Effector CD4-positive, alpha-beta T cell (primary cell): ENCODE measurements at places on chromosomes 7 and 10.

GRCh38 chr10:78950656-78951587 is 117.8 kb upstream of the ZMIZ1 start:
- no peak for DNase-seq

DNA sequence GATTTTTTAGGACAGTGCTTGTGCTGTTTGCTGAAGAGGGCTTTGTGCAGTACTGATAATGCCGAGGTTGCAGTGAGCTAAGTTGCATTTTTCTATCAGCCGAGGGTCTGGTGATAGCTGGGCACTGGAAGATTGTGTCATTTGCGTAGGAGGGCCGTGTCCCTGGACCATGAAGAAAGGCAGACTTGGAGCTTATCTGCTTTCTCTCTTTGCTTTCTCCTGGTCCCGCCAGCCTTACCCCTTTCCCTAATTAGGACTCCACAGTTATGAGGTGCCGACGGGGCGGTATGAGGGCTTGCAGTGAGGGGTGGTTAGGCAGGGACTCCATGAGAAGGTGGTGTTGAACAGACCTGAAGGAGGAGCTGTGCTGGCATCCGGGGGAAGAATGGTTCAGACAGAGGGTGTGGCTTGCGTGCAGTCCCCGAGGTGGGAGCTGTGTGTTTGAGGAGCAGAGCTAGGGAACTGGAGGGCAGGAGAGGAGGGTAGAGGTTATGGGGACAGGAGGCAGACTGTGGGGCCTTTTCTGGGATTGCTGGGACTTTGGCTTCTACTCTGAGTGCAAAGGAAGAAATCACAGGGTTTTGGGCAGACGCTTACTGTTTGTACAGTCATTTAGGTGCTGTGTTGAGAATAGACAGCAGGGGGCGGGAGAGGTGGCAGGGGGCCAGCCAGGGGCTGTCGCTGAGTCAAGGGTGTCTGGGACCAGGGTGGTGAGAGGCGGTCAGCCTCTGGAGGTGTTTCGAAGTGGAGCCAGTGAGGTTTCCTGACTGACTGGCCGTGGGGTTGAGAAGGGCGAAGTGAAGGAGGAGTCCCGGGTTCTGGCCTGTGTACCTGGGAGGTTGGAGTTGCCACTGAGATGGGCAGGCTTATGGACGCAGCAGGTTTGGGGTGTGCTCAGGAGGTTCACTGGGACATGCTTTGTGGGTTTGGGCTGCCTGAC is 43.4 kb downstream of the PRF1 start:
- DNase-seq = peak; percentile 56

- DNase-seq = no peak
These were observed 38.0 kb downstream of the USP6NL start for GRCh38 chr10:11573497-11573896.

- no peak for DNase-seq
These were observed 316.6 kb downstream of the SNX13 start for GRCh38 chr7:17623546-17624185.

GRCh38 chr10:93755443-93756116 is 2.2 kb upstream of the LGI1 start:
- DNase-seq = no peak

DNA sequence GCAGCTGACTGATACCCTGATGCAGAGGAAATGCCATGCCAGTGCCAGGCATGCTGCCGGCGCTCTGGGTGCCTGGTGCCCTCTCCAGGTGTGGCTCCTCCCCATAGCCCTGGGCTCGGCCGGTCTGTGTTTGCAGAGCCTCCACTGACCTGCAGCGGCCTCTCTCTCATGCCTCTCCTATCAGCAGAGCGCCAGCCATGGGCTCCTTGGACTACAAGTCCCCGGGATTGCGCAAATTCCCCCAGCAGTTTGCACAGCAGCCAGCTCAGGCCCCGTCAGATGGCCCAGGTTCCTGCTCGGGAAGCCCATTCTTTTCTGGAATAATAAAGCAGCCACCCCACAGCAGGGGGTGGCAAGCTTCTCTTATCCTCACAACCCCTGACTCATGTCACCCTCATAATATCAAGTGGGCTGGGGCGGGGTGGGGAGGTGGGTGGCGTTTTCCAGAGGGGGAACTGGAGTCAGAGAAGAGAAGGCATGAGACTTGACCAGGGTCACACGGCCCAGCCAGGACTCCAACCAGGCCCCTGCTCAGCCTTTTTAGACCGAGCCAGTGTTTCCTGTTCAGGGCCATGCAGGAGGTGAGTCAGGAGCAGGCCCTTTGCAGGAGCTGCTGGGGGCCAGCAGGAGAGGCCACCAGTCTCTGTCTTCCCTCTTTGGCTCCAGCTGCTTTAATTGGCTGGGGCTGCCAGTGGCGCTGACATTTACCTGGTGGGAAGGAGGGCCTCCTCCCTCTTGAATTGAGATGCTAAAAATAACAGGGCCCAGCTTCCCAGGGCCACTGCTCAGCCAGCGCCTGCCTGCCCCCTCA is 58.6 kb downstream of the ZMIZ1 start:
- no peak for DNase-seq

GRCh38 chr10:60028081-60028480 is 121.7 kb upstream of the CCDC6 start:
- no peak for DNase-seq

GRCh38 chr7:35259523-35259908 is 5.6 kb upstream of the TBX20 start:
- no peak for DNase-seq

GRCh38 chr7:81769891-81770727 is at the start of gene HGF:
HGF (minus strand) TSS chr7:81770047; CDS start chr7:81769971, 76 bp downstream.
- no peak for DNase-seq

- DNase-seq = no peak
These were observed 537.4 kb upstream of the PHF14 start for GRCh38 chr7:10436302-10436701.

DNA sequence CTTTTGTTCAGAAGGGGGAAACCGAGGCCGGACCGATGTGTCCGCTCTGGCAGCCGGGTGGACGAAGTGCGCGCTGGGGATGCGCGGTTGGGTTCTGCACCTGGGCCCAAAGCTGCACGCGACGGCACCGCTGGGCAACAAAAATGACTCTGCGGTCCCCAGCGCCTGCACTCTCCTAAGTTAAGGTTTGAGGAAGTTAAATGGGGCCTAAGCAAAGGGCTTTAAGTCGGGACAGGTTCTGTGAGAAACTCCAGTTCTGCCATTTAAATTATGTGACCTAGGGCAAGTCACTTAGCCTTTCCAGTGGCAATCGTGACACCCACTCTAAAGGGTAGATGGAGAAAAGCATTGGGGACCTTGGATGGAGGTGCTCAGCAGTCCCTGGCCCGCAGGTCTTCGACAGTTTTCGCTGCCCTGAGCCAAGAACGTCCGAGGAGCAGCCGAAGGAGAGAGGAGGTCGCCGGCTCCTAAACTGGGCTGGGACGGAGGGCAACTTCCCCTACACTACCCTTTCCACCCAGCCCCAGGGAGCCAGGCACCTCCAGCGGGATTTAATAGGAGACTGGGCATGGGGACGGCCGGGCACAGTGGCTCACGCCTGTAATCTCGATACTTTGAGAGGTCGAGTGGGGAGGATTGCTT is 534 bp upstream of the ACBD5 start:
- DNase-seq = peak; percentile 36

GRCh38 chr7:17434841-17435692 is 136.6 kb downstream of the AHR start:
- no peak for DNase-seq

- DNase-seq = no peak
These were observed 102.1 kb upstream of the AKR1E2 start for GRCh38 chr10:4723860-4724259.

GRCh38 chr10:119355930-119356329 is 148.6 kb downstream of the GRK5 start:
- no peak for DNase-seq

GRCh38 chr7:31705377-31705776 is 18.4 kb downstream of the PPP1R17 start:
- DNase-seq = no peak

DNA sequence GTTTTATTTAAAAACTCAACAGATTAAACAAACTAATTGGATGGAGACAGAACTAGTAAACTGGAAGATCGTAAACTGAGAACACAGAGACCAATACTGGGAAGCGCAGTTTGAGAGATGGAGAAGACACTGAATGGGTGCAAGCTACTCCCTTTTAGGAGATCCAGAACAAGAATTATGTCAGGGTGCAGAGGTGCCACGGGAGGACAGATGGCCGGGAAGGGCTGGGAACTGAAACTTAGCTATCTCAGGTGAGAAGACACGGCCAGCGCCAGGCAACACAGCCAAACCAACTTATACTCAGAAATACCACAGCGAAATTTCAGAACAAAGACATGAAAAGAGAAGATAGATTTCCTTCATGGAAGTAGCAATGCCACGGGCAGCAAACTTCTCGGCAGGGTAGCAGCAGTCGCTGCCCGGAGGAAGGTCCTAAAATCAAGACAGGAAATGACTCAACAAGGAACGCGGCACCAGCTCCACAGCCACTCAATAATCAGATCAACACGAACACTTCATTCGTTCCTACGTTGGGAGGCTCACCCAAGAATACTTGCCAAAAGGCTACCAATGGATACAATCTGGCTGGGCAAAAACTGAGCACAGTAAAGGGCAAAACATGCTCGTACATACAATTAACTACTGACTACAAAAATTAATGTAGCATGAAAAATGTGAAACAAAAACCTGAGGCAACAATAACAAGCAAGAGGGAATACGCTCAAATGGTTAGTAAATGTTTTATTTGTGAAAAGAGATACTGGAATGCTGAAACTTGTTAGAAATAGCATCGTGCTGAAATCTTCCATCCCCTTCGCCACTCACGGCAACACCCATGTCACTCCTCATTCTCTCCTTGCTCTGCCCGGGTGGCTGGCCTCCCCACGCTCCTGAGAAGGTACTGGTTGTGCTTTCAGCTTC is 2.2 kb upstream of the LRRC27 start:
- DNase-seq = no peak

DNA sequence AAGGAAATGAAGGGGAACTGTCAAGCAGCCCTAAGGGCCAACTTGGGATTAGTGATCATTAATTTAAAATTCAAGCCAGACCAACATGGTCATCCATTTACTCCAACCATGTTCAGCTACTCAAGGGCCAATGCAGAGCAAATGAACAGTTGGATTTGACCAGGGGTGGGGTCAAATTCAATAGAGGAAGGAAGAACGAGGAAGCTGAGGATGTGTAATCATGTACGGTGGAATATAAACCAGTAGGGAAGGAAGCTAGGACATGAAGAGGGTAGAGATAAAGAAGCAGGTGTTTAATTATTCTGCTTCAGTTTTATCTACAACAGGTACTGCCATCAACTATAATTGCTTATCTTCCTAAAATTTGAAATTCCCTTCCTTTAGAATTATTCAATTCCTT is 81.6 kb downstream of the HIBADH start:
- DNase-seq = no peak

- peak; percentile 30 for DNase-seq
These were observed 94.0 kb upstream of the ZMIZ1 start for GRCh38 chr10:78974617-78975317.

DNA sequence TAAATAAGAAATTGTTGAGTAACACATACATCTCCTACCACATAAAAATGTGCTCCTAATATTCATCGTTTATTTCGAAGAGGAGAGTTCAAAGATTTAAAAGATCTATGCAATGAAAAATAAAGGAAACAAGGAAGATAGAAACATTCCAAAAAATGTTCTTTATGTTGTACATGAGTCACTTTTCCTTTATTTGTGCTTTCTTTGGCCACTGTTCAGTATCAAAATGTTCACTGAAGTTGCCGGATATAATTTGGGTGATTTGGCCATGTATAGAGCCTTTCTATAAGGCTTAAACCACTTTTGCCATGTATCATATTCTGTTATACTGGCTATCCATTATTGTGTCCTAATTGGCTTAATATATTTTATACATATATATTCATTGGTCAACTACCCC is 62.9 kb upstream of the PRR15 start:
- DNase-seq = no peak

- DNase-seq = no peak
These were observed 22.3 kb downstream of the TYW1 start for GRCh38 chr7:67018940-67019339.

DNA sequence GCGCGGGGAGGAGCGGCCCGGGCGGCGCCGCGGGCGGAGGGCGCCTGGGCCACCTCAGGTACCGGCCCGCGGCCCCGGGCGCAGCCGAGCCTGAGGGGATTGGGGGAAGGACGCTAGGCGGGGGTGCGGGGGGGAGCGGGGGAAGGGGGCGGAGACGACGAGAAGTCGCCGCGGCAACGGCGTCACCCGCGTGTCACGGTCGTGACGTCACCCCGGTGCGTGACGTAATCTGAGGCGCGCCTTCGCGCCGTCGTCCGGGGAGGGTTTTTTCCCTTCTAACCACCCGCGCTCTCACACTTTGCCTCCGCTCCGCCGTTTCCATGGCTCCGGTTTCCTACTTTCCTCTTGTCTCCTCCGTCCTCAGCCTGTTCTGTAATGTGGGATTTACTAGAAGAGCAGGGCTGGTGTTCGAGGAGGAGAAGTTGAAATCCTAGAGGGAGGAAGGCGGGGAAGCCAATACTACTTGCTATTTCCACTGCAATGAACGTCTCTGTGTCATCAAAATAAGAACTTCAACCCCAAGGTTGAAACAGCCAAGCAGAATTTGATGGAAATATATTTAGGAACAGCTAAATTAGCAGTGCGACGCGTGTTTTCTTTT is at the start of gene BRAF:
Gene BRAF (minus strand): TSS at position 109 of the 601 bp plus-strand sequence. CDS start 226 bp downstream, outside the sequence.
- peak; percentile 94 for DNase-seq

DNA sequence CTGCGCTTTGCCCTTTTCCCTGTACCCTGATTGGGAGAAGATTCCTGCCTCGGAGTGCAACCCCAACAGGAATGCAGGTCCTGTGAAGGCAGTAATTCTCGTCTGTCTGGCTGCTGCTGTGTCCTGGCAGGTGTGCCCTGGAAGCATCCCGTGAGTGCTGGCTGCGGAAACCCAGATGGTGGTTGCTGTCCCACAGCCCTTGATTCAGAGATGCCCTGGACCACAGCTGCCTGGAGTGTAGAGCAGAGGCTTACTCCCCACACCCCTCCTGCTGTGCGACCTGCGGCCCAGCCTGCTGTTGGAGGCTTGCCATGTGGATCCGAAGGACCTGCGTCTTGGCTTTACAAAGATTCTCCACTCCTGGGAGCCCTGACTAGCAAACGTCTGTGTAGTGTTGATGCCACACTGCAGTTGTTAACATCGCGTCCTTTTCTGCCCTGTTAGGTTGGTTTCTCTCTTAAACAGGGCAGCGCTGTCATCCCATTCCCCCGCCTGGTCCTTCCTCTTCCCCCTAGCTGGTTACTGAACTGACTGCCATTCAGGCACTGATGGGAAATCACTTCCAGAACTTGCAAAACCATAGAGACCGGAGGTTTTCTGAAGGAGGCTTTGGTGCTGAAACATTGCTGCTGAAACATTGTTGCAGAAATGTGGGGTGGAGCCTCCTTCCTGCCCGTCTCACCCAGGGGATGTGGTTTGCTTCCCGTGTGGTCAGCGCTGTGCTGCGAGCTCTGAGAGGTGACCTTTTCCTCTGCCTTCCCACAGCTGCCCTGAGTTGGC is 53.3 kb downstream of the DNAJB6 start:
- DNase-seq = no peak

- DNase-seq = no peak
These were observed 926.6 kb upstream of the AUTS2 start for GRCh38 chr7:68671671-68672070.
